Natural killer cell (primary cell): ENCODE measurements at places on chromosomes 2 and 18. TPM values are rescaled to one million over a fixed set of nuclear protein-coding genes. Genes with fewer than 3 reads are reported as not detected.

The RBKS gene
- total RNA-seq, result 11.5 TPM

The ZSWIM2 gene
- not detected for total RNA-seq

The OSR1 gene
- not detected for total RNA-seq

GRCh38 chr18:35619464-35619863 is 37.9 kb downstream of the GALNT1 start:
- H3K4me1 ChIP-seq, result peaks cover 6% of the 10 kb centered on the region
- no peaks in the 10 kb centered on the region for H3K36me3 ChIP-seq
- no peaks in the 10 kb centered on the region for H3K27me3 ChIP-seq

- H3K27me3 ChIP-seq, result peaks cover 6% of the 10 kb centered on the region
- no peaks in the 10 kb centered on the region for H3K36me3 ChIP-seq
- no peak overlapping the region for H3K27ac ChIP-seq
- DNase-seq, result no peak
- H3K4me1 ChIP-seq, result no peaks in the 10 kb centered on the region
- no peak overlapping the region for H3K4me3 ChIP-seq
These were observed 32.5 kb upstream of the REG3G start for GRCh38 chr2:78992807-78993517.

DNA sequence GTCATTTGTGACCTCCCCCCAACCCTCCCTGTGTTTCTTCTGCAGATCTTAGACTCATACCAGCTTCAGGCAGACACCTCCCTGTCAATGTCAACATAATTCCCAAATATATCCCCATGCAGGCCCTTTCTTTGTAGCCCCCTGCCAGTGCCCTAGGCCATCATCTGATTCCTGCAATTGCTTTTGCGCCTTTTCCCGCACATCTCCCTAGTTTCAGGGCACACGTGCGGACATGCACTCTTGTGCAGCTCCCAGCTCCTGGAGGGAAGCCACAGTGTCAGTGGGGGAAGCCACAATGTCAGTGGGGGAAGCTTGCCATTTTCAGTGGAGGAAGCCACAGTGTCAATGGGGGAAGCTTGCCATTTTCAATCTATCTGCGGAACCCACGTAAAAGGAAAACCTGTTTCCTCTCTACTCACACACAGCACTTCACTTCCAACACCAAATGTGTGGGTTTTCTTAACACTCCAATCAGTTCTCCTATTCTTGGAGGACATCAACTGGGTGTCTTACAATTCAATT is 256.4 kb downstream of the ACKR3 start:
- no peak overlapping the region for H3K27ac ChIP-seq
- H3K36me3 ChIP-seq, result no peaks in the 10 kb centered on the region
- H3K27me3 ChIP-seq, result no peaks in the 10 kb centered on the region
- H3K4me1 ChIP-seq, result no peaks in the 10 kb centered on the region
- H3K4me3 ChIP-seq, result no peak overlapping the region
- DNase-seq, result no peak

GRCh38 chr2:216107320-216107719 is 1.8 kb upstream of the XRCC5 start:
- no peak overlapping the region for H3K4me3 ChIP-seq
- no peak for DNase-seq
- no peaks in the 10 kb centered on the region for H3K27me3 ChIP-seq
- H3K27ac ChIP-seq, result no peak overlapping the region

DNA sequence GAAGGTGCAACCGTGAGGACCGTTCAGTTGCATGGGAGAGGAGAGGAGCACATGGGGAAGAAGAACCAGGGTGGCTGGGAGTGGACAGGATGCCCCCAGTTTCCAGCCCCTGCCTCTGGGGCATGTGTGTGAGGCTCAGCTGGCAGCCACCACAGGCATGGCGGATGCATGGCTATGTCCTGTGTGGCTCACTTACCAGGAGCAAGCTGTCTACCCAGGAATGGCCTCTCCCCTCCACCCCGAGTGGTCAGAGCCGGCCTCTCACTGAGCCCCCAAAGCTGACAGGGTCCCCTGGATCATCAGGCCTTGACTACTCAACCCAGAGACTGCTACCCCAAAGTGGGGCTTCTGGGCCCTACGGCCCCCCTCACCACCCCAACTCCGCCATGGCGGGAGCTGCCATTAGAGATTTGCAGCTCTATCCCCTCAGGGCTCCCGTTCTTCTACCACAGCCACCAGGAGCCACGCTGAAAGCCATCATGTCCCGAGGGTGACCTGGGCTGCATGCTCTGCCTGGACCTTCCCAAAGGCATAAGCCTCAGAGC is 65.3 kb downstream of the RHOB start:
- no peaks in the 10 kb centered on the region for H3K36me3 ChIP-seq
- H3K4me3 ChIP-seq, result no peak overlapping the region
- no peak overlapping the region for H3K27ac ChIP-seq

- DNase-seq, result no peak
- no peaks in the 10 kb centered on the region for H3K27me3 ChIP-seq
- no peak overlapping the region for H3K27ac ChIP-seq
- peaks cover 34% of the 10 kb centered on the region for H3K36me3 ChIP-seq
- H3K4me1 ChIP-seq, result no peaks in the 10 kb centered on the region
These were observed 205.1 kb downstream of the TWIST2 start for GRCh38 chr2:239052798-239053665.
